Central memory CD8-positive, alpha-beta T cell (primary cell): ENCODE measurements at places on chromosomes 6 and 20.

DNA sequence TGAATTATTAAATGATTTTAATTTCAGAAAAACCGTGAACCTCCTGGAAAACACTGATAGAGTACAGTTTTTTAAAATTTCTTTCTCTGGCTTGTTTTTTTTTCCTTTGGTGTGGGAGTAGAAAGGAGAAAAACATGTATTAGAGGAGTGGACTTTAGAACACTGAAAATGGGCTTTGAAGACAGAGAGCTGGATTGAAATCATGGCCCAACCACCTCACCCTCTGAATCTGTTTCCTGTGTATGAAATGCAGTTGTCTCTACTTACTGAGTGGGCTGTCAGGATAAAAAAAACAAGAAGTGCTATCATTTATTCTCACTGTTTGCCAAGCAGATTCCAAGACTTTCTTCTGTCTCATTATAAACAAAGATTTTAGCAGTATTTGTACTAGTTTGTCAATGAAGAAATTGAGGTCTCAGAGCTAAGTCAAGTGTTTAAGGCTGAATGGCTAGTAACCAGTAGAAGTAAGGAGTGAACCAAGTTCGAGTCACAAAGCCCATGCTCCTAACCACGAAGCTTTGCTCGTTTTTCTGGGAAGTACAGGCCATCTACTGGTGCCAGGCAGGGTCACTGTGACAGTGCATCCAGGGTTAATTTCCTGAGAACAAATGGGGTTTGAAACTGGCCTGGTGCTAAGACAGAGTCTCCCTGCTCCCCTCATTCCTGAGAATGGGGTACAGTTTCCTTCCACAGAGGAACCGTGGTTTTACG, 256.4 kb downstream of the TMEM242 start:
- no peaks in the 10 kb centered on the region for H3K27me3 ChIP-seq
- no peak overlapping the region for H3K4me3 ChIP-seq
- H3K36me3 ChIP-seq: peaks cover 6% of the 10 kb centered on the region

DNA sequence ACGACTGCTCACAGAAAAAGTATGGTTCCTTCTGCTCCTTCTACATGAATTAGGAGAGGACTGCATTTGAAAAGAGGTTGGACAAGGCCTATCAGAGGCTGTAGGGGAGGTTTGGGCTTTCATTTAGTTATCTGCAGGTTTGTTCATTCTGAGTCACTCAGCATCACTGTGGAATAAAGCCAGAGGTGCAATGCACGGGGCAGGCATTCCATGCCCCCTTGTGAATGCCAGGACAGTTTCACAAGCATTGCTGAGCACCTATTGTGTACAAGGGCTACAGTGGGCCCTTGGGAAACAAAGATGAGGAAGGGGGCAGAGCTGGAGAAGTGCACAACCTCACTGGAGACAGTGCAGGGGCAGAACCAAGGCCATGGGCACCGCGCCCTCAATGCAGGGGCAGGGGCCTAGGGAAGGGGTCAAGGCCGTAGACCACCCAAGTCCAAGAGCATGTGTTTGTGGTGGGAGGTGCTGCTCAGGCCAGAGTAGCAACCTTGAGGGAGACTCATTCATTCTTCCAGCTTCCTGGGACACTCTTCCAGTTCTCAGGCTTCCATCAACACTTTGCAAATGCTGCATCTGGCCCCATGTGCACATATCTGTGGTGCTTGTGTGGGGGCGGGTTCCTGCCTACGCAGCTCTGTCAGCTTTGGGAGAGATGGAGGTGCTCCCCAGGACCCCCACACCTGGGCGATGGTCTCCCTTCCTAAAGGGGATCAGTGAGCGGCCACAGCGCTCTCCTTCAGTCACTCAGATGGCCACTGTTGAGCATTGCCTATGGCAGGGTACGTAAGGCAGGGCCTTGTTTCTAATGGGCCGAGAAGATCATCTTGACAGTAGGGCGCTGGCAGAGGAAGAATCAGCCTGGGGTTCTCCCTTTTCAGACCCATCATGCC, 204.5 kb downstream of the SYNDIG1 start:
- H3K4me3 ChIP-seq: no peak overlapping the region
- no peak overlapping the region for H3K27ac ChIP-seq
- H3K36me3 ChIP-seq: no peaks in the 10 kb centered on the region
- DNase-seq: no peak
- peaks cover 15% of the 10 kb centered on the region for H3K27me3 ChIP-seq

DNA sequence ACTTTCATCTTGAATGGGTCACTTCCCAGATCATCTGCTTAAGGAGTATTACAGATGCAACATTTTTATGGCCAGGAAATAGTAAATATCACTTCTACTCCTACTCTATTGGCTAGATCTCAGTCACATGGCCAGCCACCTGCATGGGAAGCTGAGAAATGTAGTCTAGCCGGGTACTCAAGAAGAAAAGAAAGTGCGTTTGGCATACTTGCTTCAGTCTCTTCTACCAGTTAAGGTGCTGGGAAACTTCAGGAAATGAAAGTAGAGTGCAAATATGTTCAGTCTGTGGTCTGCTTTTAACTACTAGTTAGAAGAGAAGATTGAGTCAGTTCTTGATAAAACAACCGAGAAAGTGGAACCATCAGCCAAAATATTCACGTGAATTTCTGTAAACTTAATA, 129.2 kb downstream of the PDSS2 start:
- peak overlapping the region; percentile 27 for H3K27ac ChIP-seq
- peaks cover 6% of the 10 kb centered on the region for H3K4me1 ChIP-seq
- H3K4me3 ChIP-seq: no peak overlapping the region
- peaks cover 2% of the 10 kb centered on the region for H3K36me3 ChIP-seq

GRCh38 chr6:22747571-22747970, 178.2 kb downstream of the HDGFL1 start:
- H3K4me1 ChIP-seq: no peaks in the 10 kb centered on the region
- H3K36me3 ChIP-seq: no peaks in the 10 kb centered on the region
- no peak overlapping the region for H3K4me3 ChIP-seq
- no peak for DNase-seq
- no peak overlapping the region for H3K27ac ChIP-seq

- no peak overlapping the region for H3K27ac ChIP-seq
- no peak for DNase-seq
- no peaks in the 10 kb centered on the region for H3K4me1 ChIP-seq
- peaks cover 2% of the 10 kb centered on the region for H3K36me3 ChIP-seq
Measured at GRCh38 chr20:62840244-62841197, 21.1 kb downstream of the TCFL5 start.

DNA sequence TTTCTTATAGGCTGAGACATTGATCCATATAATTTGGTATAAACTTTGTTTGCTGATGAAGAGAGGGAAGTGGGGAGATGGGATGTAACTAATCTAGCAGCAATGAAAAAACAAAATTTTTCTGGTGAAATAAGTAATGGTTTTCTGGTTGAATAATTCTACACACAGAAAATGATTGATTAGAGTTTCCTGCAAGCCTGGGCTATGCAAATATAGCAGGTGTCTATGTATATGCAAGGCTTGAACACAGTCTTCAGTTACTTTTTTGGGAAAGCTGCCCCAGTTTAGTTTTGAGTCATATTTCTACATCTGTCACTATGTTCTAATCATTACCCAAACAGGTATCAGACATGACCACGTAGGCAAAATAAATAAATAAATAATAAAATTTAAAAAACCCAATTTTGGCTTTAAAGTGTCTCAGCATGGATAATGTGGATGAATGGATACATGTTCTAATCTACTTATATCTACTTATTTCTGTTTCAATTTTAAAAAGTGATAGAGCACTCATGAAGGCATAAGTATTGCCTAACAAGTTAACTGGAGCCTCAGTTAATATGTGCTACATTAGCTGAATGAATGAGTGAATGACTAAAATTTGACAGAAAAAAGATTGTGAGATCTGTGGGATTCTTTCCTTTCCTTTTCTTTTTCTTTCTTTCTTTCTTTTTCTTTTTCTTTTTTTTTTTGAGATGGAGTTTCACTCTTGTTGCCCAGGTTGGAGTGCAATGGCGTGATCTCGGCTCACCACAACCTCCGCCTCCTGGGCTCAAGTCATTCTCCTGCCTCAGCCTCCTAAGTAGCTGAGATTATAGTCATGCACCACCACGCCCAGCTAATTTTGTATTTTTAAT, 37.2 kb upstream of the TFB1M start:
- H3K27me3 ChIP-seq: peaks cover 66% of the 10 kb centered on the region
- no peak overlapping the region for H3K4me3 ChIP-seq
- DNase-seq: no peak
- no peaks in the 10 kb centered on the region for H3K4me1 ChIP-seq

DNA sequence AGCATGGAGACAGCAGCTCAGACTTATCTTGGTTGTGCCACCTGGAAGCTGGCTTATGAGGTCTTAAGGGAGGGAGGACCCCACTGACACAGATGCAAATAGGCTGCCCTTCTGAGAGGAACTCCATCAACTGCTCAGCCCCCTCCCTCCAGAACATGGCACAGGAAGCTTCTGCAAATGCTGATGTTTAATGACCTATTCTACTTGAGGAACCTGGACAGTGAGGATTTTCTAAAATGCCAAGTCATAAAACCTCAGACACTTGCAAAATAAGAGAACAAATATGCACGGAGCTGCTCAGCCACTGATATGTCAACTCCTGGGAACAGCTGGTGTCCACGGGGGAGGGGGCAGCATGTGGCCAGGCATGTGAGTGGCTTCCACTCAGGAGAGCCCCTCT, 3.5 kb downstream of the CST9 start:
- no peak overlapping the region for H3K27ac ChIP-seq
- H3K4me1 ChIP-seq: no peaks in the 10 kb centered on the region
- H3K27me3 ChIP-seq: no peaks in the 10 kb centered on the region
- no peaks in the 10 kb centered on the region for H3K36me3 ChIP-seq
- H3K4me3 ChIP-seq: no peak overlapping the region

- H3K36me3 ChIP-seq: peaks cover 30% of the 10 kb centered on the region
- H3K27ac ChIP-seq: no peak overlapping the region
- H3K27me3 ChIP-seq: no peaks in the 10 kb centered on the region
- no peak for DNase-seq
Measured at GRCh38 chr6:30202366-30202765, 10.8 kb downstream of the TRIM26 start.

DNA sequence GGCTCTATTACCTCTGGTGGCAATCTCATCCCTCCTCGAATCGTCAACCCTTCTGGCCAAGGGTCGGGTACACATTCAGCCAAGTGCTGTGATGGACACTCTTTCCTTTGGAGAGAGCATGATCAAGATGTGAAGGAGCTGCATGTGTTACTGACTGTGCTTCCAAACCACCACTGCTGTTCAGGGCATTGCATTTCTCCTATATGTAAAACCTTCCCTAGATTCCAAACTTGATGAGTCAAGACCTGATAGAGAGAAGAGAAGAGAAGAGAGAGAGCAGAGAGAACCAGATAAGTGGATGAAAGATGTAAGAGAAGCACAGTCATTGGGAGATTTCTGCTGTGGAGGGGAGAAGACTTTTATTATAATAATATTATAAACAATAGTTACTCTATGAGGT, 162.2 kb downstream of the KCNQ5 start:
- H3K27ac ChIP-seq: no peak overlapping the region
- H3K27me3 ChIP-seq: no peaks in the 10 kb centered on the region
- DNase-seq: no peak
- H3K4me3 ChIP-seq: no peak overlapping the region
- no peaks in the 10 kb centered on the region for H3K4me1 ChIP-seq

DNA sequence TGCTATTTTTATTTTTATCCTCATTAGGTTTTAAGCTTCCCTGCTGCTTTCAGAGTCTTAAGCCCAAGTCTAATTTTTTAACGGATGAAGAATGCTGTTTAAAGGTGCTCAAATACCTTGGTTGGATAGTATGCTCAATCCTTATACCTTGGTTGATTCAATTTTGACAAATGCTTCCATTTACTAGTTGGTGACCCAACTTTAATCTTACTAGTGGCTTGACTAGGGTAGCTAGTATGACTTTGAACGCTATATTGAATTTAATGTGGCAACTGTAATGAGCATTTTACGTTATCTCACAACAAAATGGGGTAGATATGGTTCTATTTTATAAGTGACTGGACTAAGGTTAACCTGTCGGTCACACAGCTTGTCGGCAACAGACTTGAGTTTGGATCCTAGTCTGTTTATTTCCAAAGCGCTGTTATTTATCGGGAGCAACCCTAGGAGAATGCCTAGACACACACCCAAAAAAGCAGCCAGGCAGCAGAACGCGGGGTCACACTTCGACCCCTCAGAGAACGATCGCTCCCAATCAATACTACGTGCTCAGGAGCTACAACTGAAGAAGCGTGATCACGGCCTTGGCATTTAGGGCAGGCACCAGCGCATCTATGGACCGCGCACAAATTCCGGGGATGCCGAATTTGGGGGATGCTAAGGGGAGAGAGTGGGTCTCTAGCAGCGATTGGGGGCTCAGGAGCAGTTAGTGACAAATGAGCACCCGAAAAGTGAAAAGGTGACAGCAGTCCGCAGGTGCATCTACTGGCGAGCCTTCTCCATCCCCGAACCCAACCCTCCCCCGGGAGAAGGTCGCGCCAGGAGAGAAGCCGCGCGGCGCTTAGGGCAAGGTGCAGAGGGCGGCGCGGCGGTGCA, 586 bp upstream of the ALDH5A1 start:
- H3K4me1 ChIP-seq: peaks cover 22% of the 10 kb centered on the region
- DNase-seq: no peak
- H3K36me3 ChIP-seq: peaks cover 9% of the 10 kb centered on the region
- H3K4me3 ChIP-seq: peak overlapping the region; percentile 83

DNA sequence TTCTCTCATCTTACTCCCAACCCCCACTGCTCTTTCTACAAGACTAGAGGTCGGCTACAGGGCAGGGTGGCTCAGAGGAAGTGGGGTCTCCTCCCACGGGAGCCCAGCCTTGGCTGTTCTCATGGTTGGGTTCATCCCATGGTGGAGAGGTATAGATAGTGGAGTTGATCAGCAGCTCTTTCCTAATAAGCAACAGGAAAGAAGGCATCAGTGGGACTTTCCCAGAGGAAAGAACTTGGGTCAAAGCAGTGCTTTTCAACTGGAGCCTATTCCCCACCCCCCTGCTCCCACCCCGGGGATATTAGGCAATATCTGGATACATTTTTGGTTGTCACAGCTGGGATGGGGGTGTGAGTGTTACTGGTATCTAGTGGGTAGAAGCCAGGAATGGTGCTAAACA, 200.9 kb downstream of the NFATC2 start:
- DNase-seq: no peak
- H3K27ac ChIP-seq: no peak overlapping the region
- no peaks in the 10 kb centered on the region for H3K27me3 ChIP-seq
- peaks cover 4% of the 10 kb centered on the region for H3K36me3 ChIP-seq
- H3K4me1 ChIP-seq: peaks cover 9% of the 10 kb centered on the region
- no peak overlapping the region for H3K4me3 ChIP-seq

DNA sequence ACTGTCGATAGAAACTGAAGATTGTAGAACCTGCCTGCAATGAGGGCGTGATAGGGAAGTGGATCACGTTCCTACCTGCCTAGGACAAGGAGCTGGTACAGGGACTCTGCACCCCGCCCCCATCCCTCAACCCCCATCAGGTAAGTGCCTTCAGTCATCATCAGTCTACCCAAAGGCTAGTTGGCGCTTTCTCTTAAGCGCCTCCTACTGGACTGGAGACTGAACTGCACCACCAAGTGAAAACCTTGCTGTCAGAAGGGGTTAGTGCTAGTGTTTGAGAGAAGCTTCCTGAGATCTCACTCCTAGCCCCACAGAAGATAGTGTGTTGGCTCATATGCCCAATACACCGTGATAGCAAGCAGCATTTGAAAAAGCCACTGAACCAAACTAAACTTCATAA, 706.5 kb upstream of the MAN1A1 start:
- no peak for DNase-seq
- no peaks in the 10 kb centered on the region for H3K4me1 ChIP-seq
- no peaks in the 10 kb centered on the region for H3K36me3 ChIP-seq
- H3K27ac ChIP-seq: no peak overlapping the region

- H3K4me3 ChIP-seq: no peak overlapping the region
- no peak overlapping the region for H3K27ac ChIP-seq
- no peaks in the 10 kb centered on the region for H3K27me3 ChIP-seq
- no peaks in the 10 kb centered on the region for H3K4me1 ChIP-seq
- no peaks in the 10 kb centered on the region for H3K36me3 ChIP-seq
Measured at GRCh38 chr6:140825731-140826130, 1307.0 kb upstream of the GJE1 start.
